Progenitor cell of endocrine pancreas (in vitro differentiated cells): ENCODE measurements at places on chromosomes 5 and 9. TPM values are rescaled to one million over a fixed set of nuclear protein-coding genes. Genes with fewer than 3 reads are reported as not detected.

DNA sequence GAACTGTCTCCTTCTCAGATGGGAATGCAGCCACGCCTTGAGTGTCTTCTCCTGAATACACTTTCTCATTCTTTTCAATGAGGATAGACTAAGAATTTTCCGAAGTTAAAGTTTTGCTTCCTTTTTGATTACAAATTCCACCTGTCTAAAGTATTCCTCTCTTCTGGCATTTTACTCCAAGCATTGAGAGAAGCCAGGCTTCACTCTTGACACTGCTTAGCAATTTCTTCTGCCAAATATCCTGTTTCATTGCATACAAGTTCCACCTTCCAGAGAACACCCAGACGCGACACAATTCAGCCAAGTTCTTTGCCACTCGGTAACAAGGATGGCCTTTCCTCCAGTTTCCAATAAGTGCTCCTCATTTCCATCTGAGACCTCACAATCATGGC, 35.6 kb upstream of the COL5A1 start:
- DNase-seq, result no peak

GRCh38 chr5:68464424-68464823, 248.9 kb downstream of the PIK3R1 start:
- no peak for DNase-seq

DNA sequence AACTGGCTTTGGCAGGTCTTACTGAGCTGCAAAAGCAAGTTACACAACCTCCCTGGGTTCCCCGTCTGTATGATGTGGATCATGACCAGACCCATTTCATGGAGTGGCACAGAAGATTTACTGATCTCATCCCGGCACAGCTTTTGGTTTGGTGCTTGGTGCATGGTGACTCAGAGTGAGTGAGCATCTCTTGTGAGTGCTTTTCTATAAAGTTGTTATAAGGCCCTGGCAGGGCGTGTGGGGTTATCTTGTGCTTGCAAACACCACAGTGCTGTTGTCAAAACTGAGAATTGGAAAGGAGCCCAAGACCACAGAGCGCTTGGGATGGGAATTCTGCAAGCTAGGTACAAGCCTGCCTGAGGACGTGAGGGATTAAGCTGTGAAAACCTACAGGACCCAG, 425.2 kb downstream of the GADD45G start:
- no peak for DNase-seq

- peak; percentile 9 for DNase-seq
Measured at GRCh38 chr9:93684806-93685543, 108.6 kb downstream of the PHF2 start.

Gene PRDM9
- not detected in 2 replicates for total RNA-seq

DNA sequence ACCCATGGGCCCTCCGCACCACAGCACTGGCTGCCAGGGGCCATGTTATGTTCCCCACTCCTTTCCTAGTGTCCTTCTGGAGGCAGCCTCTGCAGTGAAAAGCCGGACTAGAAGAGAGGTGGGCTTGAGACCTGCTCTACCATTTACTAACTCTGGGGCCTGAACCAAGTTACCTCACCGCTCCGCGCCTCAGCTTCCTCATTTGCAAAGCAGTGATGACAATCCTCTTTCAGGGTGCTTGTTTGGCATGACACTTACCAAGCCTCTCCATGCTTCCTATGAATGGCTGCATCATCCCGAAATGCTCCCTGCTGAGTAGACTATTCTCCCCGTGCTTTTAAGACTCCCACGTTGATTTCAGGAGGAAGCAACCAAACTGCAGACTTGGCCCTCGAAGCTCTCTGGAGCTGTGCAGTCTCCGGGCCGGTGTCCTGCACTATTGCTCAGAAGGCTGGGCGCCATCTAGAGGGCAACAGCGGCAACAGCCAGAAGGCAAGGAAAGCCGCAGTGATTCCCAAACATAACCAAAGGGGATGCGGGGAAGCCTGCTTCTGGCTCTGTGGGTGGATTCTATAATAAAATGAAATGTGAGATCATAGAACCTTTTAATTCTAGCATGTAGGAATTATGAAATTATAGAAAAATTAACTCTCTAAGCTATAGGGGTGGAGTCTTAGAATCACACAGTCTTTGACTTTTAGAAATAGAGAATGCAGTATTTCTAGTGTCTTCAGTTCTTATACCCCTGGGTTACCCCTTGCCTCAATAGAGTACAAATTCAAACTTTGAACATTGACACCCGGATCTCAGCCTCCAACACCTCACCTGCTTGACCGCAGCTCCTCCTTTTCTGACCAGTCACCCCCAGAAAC, 599.8 kb upstream of the BRINP1 start:
- peak; percentile 65 for DNase-seq

Gene OR1Q1
- not detected in 2 replicates for total RNA-seq

GRCh38 chr5:66814146-66814991, 218.2 kb downstream of the MAST4 start:
- DNase-seq, result no peak

DNA sequence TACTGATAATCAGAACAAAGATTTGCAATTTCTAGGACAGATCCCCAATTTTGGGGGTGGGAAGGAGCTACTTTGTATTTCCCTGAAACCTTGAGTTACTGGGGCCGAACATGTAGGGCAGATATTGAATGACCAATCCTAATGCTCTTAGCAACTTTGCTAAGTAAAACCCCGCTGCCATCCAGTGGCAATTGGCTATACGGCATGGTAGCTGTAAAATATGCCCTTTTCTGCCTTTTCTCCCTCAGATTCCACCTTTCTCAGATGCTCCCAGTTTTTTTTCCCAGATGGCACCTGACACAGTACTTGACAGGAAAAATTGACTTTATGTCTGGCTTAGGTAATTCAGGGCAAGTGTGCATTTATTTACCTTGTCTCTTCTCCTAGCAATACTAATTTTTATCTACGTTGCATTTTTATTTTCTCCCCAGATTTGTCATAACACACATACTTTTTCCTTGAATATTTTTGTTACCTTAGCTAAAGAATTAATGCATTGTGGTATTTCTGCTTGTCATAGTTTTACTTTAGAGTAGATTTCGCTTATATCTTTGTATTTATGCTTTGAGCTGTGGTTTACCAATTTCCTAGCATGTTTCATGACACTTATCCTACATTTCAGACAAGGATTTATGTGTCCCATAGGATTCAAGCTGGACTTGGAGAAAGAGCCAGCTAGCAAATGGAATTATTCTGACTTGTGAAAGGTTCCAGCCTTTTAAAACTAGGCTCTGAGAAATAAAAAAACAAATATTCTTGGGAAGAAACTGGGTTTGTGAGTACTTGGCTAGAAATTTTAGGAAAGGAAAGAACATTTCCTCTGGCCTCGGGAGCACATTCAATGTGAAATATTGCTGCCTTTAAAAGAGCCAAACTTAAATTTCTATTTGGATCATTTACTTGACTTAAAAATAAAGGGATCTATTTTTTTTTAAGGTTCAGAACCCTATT, 37.4 kb downstream of the PIK3R1 start:
- peak; percentile 33 for DNase-seq

Gene PCDHB14
- 7.9 and 8.0 TPM in 2 replicates for total RNA-seq

- no peak for DNase-seq
Measured at GRCh38 chr5:172910828-172911627, 48.2 kb upstream of the RPL26L1 start.

GRCh38 chr5:167945542-167946384, 345.7 kb upstream of the WWC1 start:
- no peak for DNase-seq

Gene ABHD17B
- 38.3 TPM in 2 replicates for total RNA-seq

- no peak for DNase-seq
Measured at GRCh38 chr5:6649186-6649585, 15.9 kb downstream of the SRD5A1 start.

DNA sequence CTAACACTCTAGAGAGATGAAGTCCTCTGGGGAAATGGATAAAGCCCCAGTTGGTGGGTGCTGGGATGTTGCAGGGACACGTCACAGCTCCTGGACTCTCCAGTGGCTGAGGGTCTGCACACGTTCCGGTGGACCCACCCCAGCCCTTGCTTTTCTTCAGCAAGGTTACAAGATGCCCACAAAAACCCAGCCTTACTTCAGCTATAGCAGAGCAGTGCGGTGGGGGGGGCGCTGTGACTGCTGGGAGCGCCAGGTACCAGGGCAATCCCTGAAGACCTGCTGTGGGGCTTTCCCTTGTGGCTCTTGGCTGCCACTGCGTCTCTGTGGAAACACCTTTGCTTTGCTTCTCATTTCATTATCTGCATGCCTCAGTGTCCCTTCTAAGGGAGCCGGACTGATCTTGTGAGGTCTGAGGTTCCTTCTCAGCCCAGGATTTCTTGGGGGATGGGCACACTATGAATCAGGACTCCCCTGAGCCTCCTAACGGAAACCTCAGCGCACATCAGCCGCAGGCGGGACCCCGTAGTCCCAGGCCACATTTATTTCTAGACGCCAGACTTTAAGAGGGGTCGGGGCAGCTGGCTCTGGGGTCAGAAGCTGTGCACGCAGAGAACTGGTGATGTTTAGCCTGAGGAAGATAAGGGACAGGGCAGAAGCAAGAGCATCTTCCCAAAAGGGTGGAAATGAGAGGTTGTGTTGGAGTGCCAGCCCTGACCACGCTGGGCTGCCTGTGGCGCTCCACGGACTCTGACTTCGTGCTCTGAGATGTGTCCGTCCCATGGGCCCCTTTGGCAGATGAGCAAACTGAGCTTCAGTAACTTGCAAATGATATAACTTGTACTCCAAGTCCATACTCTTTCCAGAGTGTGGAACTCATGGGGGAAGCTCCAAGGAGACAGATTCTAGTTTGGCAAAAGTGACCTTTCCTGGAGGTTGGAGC, 106.8 kb downstream of the WNK2 start:
- DNase-seq, result no peak

DNA sequence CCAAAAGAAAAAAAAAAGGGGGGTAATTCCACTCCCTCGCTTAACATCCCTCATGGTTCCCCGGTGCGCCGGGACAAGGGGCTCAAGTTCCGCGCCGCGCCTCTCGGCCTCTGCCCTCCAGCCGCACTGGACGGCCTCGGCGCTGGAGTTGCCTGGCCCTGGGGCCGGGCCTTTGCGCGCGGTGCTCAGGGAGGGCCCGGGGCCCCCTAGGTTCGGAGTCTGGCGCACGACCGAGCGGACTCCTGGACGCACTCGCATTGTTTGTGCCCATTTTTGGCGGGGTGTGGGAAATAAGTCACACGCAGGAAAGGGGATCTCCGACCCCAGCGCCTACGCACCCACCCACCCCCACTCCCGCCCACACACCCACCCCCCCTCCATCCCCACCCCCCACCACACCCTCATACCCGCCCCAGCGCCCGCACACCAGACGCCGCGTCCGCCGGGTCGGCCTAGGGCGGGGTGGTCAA, 381 bp downstream of the MED22 start:
- no peak for DNase-seq

GRCh38 chr5:132408456-132408855, 38.9 kb downstream of the SLC22A5 start:
- DNase-seq, result no peak

DNA sequence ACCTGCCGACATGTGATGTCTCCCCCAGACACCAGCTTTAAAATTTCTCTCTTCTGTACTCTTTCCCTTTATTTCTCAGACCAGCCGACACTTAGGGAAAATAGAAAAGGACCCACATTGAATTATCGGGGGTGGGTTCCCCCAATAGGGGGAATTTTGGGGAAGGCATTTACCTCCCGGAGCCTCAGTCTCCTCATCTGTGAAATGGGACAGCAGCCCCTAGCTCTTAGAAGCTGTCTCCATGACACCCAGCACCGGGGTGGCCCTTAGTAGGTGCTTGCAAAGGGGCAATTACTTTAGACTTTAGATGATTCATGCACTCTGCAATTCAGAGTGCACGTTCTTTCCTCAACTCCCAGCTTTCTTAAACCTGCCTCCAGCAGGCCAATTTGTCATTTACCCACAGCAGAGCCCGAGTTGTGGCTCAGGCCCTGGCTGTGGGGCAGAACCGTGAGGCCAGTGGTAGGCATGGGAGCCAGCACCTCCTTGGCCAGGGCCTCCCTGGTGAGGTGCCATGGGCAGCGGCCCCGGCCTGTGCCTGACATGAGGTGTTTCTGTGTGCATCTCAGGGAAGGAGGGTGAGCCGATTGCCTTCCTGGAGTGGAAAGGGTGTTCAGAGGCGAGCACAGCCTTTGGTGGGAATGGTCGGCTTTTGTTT, 51.7 kb downstream of the SH3PXD2B start:
- DNase-seq, result no peak

DNA sequence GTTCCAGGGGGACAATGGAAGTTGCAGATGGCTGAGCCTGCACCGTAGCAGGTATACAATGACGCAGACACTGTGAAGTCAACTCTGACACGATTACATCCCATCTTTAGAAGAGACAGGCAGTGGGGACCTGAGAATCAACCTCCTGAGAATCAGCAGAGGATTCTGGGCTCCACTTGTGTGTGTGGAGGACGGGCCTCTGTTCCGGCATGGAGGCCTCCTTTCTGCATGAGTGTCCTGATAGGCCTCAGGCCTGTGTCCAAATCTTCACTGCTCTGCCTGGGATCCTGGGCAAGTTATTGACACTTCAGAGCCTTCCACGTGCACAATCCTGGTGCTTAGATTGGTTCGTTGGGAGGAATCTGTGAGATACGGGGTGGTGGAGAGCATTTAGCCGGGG, 151.2 kb upstream of the COL5A1 start:
- no peak for DNase-seq

GRCh38 chr5:43514025-43514424, 923 bp downstream of the C5orf34 start:
- DNase-seq, result no peak

- DNase-seq, result no peak
Measured at GRCh38 chr5:133275631-133276030, 223.8 kb downstream of the HSPA4 start.
